Stimulated activated CD4-positive, alpha-beta T cell treated with anti-CD3 and anti-CD28 coated beads, Interleukin-1b, Interleukin-23, amount 100 ng/mL, for 4 hours (primary cell): ENCODE measurements at places on chromosomes 1 and 21.

DNA sequence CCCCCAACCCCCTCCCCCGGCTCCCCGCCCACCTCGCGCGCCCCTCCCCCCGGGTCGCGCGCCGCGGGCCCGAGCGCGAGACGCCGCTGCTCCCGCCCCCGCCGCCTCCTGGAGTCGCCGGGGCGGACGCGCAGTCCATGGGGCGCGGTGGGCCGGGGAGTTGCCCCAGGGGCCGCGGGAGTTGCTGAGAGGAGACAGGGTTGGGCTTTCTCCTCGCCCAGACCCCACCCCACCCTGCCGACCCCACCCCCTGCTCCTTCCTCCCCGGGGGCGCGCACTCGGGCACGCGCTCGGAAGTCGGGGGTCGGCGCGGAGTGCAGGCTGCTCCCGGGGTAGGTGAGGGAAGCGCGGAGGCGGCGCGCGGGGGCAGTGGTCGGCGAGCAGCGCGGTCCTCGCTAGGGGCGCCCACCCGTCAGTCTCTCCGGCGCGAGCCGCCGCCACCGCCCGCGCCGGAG, at the start of gene LAMC1:
Gene LAMC1 (plus strand): TSS at position 275 of the 455 bp plus-strand sequence. CDS start 297 bp downstream, outside the sequence.
- DNase-seq = no peak

DNA sequence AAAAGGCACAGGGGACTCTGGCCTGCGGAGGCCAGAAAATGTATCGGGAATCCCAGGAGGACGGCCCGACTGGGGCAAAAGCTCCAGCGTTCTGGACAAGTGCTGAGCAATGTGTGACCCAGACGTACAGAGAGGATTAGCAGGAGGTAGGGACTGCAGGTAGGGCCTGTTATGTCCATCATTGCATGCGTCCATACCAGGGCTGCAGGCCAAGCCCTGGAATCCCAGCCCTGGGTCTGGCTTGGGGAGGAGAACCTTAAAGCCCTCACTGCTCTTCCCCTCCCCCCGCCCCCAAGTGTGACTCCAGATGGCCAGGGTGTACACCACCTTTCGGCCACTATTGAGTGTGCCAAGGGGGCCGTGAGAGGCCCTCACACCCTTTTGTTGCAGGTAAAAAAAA, 2.0 kb downstream of the RNF207 start:
- DNase-seq = no peak

DNA sequence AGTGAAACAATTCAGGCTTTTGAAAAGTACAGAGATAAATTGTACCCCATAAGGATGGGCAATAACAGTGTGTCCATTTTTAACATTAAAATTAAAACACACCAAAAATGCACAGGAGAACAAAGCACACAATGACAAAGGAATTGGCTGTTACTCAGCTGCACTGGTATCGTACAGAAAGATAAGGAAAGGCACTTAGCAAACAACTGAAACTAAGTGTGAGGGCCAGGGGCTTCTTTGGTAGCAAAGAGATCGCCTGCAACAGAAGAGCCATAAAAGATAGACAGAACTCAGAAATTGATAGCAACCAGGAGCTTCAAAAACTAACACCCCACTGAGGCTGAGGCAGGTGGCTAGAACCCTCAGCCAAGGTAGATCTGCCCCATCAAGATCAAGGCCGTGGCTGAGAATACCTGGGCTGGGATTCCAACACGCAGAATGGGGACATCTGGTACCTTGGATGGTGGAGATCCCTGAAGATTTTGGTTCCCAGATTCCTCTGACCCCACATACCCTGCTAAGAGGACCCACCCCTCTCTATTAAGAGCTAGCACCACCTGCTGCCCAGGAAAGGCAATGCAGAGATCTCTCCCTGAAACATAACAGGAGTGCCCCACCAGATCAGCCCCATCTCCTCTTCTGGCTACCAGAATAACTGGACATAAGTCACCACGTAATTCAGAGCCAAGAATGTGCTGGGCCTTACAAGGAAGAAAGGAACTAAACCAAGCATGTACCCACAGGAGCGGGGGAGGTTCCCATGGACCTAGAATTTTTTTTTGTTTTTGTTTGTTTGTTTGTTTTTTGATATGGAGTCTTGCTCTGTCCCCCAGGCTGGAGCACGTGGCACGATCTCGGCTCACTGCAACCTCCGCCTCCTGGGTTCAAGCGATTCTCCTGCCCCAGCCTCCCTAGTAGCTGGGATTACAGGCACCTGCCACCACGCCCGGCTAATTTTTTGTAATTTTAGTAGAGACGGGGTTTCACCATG, 16.2 kb downstream of the PLEKHO1 start:
- peak; percentile 33 for DNase-seq

DNA sequence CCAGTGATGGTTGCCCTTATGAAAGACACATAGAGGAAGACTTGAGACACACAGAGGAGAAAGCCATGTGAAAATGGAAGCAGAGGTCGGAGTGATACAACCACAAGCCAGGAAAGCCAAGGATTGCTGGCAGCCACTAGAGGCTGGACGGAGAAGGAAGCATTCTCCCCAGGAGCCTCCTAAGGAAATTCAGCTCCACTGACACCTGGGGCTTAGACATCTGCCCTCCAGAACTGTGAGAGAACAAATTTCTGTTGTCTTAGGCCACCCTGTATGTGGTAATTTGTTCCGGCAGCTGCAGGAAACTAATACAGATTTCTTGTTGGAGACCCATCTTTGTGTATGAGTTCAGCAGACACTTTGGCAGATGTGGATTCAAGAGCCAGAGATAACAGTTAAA, 126.9 kb upstream of the ATP1A1 start:
- no peak for DNase-seq

- DNase-seq = no peak
Measured at GRCh38 chr1:81287411-81288080, 513.2 kb upstream of the ADGRL2 start.

GRCh38 chr1:15702722-15703550, 18.8 kb downstream of the PLEKHM2 start:
- no peak for DNase-seq

DNA sequence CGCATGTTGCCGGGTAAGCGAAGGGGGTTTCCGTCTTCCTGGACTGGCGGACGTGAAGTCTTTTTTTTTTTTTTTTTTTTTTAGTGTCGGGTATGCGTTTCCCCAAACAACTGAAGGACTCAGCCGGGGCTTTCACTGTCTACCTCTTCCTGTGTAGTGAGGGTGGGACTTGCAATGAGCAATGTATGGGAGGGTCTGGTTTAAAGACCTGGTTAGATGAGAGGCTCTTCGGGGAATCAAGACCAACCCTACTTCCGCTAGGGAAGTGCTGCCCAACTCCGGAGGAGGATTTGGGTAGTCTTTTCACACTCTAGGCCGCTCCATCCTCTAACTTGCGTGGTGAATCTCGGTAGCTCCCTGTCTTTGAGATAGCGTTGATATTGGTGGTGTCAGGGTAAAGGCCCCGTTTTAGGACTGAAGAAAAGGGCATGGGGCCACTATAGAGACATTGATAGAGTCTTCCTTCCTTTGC, 754 bp downstream of the PRRC2C start:
- peak; percentile 49 for DNase-seq

- no peak for DNase-seq
Measured at GRCh38 chr21:45299864-45300785, 12.4 kb upstream of the POFUT2 start.

DNA sequence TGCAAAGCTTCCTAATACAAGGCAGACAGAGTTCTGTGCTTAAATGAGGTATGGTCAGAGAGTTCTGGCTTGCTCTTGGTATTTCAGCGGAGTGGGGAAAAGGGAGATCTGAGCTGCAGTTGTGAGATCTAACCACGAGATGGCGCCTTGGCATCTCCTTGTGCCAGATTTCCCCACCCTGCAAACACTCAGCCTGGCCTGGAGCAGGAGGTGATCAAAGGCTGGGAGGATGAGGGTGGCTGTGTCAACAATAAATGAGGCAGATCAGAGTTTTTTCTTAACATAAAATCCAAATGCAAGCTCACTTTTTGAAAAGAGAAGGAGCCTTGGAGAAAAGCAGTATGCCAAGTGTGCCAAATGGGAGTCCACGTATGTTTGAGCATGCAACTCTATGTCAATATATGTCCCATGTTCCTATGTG, 4.1 kb upstream of the TFAP2E start:
- DNase-seq = peak; percentile 60

- DNase-seq = no peak
Measured at GRCh38 chr1:180765151-180765550, 133.3 kb downstream of the XPR1 start.

- DNase-seq = no peak
Measured at GRCh38 chr1:199724049-199724448, 303.5 kb upstream of the NR5A2 start.

DNA sequence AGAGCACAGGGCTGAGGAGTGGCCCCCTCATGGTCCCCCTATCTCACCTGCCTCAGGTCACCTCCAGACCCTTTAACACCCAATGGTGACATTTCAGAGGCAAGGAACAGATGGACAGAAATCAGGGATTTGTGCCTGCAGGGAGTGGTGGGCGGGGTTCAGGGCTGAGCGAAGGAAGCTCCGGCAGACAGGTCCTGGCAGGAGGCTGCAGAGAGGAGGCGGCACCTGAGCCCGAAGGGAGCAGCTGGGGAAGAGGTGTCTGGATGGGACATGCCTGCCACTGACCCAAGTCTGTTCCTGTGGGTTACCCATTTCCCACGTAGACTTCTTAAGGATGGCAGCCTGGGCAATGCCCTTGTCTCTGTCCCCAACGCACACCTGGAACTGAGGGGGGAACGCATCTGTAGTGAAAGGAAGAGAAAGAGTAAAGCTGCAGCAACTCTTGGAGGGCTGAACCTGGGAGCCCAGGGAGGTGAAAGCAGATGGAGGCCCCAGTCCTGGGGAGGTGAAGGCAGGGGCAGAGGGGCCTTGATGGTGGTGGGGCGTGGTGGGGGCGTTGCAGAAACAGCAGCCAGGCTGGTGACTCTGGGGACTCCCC, 61.6 kb upstream of the ADARB1 start:
- DNase-seq = no peak

GRCh38 chr1:180387413-180387812, 115.0 kb downstream of the ACBD6 start:
- no peak for DNase-seq

GRCh38 chr1:84363019-84363418, 35.3 kb upstream of the DNASE2B start:
- DNase-seq = no peak

DNA sequence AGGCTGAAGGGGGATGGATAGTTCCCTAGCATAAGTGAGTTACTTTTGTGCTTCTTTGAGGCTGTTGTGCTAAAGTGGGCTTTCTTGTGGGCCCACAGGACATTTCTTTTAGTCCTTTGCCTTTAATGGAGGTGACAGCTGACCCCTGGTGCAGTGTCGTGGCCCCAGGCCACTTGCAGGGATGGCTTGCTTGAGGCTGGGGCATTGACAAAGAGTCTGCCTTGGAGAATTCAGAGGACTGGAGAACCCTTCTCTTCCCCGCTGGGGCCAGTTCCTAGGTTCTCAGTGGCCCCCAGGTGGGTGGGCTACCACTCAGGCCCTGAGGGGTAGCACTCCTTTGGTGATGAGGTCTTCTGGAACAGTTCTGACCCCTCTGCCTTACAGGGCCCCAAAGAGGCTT, 12.8 kb downstream of the ABCG1 start:
- DNase-seq = no peak

DNA sequence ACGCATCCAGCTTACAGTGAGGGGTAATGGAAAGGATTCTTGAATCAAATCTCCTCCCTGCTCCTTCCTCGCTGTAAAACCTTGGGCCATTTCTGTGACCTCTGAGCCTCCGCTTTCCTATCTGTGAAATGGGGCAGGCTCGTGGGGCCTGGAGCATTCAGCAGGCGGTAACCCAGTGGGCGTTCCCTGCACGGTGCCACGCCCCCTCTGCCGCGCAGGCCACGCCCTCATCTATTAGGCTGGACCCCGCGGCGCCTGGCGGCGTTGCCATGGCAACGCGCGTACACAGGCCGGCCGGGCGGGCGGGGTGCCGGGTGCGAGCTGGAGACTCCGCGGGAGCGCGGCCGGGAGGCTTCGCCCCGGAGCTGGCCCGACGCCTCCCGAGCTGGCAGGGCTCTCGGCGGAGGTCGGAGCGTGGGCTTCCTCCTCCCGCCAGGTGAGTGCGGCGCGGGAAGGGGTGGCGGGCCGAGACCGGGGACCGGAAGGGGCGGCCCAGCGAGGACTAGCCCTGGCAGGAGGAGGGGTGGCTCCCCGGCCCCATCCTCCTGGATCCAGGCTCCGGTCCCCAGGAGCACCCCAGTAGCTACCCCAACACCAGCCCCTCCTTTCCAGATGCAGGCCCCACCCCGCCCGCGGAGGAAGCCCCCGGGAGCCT, at the start of gene FHAD1:
Gene FHAD1 (plus strand): TSS at position 264 of the 655 bp plus-strand sequence. CDS start 4,562 bp downstream, outside the sequence.
- peak; percentile 34 for DNase-seq

- no peak for DNase-seq
Measured at GRCh38 chr1:182337736-182338571, 53.6 kb downstream of the GLUL start.

GRCh38 chr1:231776757-231777062, 150.1 kb downstream of the DISC1 start:
- no peak for DNase-seq

GRCh38 chr1:206133751-206134415, 16.7 kb upstream of the AVPR1B start:
- DNase-seq = no peak

- DNase-seq = no peak
Measured at GRCh38 chr1:27938488-27938887, 3.7 kb downstream of the SMPDL3B start.

DNA sequence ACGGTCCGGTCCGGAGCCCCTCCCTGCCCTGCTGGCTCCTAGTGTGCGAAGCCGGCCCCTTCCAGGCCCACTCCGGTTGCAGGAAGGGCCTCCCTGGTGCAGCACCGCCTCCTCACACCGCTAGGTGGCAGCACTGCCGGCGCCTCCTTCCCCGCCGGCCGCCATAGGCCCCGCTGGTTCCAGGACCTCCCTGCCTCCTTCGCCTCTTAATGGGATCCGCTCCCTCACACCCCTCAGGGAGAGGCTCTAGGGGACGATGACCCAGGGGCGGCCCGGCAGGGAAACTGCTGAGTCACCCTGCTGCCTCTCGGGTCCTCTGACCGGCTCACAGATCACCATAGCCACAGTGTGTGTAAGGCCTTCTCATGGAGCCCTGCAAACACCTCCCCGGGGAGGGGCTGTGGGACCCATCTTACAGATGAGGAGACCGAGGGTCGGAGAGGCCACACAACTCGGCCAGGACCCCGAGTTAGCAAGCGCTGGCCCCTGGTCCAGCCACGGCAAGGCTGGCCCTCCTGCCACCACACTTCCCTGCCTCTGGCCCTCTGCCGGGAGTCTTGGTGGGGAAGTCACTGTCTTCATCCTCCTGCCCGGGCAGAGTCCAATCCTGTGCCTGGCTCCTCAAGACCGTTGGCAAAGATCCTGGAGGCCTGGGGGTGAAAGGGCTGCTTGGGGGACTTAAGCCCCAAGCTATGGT, 1.6 kb upstream of the AJAP1 start:
- DNase-seq = peak; percentile 25

GRCh38 chr1:194503209-194503608, 1316.8 kb upstream of the B3GALT2 start:
- no peak for DNase-seq

GRCh38 chr1:174358786-174359453, 88.8 kb upstream of the GPR52 start:
- DNase-seq = no peak

- no peak for DNase-seq
Measured at GRCh38 chr1:95067568-95067967, 5.2 kb downstream of the ALG14 start.

DNA sequence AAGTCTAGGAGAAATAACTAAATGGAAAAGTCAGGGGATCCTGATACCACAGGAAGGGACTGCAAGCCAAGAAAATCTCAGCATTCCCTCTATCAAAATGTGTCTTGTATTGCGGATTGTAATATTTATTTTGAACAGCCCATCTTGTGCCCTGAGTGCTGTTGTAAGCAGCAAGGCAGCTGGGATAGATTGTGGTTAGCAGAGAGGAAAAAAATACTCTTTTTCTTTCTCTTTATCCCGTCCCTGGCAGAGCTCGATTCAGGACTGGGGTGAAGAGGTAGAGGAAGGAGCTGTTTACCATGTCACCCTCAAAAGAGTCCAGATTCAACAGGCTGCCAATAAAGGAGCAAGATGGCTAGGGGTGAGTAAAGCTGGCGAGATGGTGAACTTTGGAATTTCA, 1.2 kb downstream of the RGL1 start:
- DNase-seq = no peak
